T-helper 22 cell (primary cell): ENCODE measurements at places on chromosomes 4 and X.

DNA sequence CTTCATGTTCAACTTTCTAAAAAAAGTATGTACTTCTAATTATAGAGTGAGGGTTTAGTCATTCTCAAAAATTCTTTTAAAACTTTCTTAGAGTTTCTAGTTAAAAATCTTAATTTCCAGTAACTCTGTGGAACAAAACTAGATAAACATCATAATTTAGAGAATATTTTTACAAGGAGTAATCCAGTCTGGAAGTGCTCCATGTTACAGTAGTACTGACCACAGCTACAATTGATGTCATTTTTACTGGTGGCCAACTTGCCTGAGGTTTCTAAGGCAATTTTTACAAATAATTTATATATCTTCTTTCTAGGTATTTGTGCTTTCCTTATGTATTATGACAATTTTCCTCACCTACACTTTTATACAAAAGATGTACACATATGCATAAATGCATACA lies 490.4 kb downstream of the CENPC start:
- no peak for DNase-seq

DNA sequence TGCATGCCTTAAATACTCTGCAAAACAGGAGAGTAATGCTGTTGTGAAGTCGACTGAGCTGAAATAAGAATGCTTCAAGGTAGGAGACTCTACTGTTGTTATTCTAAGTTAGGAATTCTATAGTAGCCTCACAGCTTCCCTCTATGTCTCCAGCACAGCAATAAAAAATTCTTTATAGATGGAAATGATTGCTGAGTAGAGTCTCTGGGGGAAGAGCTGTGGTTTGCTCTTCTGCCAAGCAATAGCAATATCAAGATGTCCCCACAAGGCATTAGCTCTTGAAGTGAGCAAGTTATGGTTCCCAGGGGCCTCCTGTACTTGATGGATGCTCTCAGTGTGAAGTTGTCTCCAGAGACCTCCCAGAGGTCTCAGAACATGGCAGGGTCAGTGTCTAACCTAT lies 880.6 kb upstream of the FRG1 start:
- no peak for DNase-seq

DNA sequence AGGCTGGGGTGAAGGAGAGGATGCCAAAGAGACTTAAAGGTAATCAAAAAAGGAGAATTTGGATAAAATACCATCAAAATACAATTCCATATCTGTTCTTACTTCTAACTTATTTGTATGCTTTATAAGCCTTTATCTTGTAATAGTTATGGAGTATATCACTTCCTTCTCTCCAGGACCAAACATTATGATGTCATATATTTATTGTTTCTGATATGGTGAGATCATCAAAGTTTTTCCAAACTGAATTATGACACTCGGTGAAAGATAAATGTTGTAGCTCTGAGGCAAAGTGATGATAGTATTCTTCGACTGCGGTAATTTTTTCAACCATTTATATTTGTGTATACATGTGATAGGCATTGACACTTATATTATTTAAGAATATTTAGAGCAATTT lies 619.3 kb upstream of the TECRL start:
- DNase-seq: no peak

- DNase-seq: no peak
Observed at GRCh38 chr4:78311306-78311705, 240.3 kb upstream of the ANXA3 start.

GRCh38 chrX:22366166-22366702 lies 93.5 kb downstream of the CBLL2 start:
- DNase-seq: no peak

- no peak for DNase-seq
Observed at GRCh38 chr4:16018061-16018676, 55.2 kb upstream of the FGFBP2 start.

- no peak for DNase-seq
Observed at GRCh38 chr4:118154649-118155048, 120.4 kb downstream of the NDST3 start.

DNA sequence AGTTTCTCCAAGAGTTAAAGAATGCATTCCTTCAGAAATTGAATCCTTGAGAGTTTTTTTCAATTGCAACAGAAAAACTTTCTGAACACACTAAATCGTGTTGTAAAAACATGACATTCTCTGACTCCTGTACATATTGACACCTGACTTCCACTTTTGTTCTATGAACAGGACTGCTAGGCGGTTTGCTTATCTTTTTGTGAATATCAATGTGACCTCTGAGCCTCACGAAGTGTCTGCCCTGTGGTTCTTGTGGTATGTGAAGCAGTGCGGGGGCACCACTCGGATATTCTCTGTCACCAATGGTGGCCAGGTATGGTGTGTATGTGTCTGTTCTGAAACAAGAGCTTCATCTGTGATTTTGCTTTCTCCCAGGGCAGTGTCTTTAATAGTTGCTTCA lies 71.9 kb downstream of the MAOA start:
- no peak for DNase-seq

DNA sequence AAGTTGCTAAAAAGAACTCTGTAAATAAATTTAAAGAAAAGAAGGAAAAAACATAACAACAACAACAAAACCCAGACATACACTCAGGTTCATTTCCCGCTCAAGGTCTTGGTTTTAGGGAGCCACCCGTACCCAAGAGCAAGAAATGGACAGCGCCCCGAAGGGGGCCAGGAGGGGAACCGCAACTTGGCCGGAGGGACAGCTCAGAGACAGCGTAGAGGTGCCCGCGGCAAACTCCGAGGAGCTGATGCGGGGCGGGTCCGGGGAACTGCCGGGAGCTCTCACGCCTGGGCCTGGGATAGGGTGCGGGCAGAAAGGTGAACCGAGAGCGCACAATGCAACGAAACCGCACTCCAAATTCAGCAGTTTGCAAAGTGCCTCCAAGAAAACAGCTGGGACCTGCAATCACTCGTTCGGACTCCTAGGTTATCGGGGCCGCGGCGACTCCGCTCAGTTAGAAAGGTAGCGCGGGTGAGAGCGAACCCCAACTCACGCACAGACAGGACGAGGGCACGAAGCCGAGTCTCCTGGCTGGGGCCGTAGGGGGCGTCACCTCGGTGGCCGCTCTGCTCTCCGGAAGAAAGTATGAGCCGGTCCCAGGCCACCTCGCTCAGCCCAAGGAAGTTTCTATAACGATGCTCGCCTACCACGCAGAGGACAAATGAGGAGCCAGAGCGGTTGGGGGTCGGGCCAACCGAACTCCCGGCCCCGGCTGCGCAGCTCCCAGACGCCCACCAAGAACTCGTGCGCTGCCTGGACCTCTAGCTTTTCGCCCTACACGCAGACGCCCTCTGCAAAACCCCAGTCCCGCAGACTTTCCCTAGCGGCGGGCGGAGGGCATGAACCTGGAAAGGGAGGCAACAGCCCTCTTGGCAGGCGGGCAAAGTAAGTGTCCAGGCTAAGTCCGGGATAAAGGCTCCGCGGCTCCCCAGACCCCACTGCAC lies 1.4 kb downstream of the NDNF start:
- DNase-seq: no peak

DNA sequence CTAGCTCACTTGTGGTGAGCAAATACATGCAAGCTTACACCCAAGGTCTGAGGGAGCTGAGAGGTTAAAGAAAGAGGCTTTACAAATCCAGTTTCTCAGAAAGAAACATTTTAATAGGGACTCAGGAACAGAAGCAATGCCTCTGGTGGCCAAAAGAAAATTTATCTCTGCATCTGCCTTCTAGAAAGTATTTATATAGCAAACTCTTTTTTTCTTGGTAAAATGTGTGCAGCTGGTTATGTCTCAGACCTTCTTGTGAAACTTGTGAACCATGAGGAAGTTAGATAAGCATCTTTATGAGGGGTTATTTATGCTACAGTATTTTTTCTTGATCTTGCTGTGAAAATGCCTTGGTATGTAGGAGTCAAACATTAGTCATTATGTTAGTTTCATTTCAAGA lies 48.5 kb upstream of the CYSLTR1 start:
- no peak for DNase-seq

DNA sequence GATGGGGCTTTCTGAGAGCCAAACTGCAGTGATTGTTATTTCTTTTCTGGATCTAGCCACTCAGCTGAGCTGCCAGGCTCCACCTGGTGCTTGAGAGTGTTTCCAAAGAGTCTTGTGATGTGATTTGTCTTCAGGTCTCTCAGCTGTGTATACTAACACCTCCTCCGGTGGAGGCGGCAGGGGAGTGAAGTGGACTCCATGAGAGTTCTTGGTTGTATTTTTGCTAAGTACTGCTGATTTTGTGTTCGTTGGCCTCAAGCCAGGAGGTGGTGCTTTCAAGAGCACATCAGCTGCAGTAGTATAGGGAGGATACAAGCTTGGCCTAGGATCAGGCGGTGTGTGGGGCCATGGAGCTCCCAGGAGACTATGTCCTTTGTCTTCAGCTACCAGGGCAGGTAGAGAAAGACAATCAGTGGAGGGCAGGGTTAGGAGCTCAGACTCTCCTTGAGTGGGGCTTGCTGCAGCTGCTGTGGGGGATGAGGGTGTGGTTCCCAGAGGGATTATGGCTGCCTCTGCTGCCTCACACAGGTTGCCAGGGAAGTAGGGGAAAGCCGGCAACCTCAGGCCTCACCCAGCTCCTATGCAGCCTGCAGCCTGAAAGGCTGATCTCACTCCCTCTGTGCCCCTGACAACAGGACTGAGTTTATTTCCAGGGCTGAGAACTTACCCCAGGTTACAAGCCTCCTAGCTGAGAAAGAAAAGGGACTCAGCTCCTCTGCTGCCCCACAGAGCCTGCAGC lies 62.4 kb downstream of the NPFFR2 start:
- DNase-seq: no peak

- DNase-seq: no peak
Observed at GRCh38 chrX:118502161-118502789, 6.7 kb downstream of the DOCK11 start.

DNA sequence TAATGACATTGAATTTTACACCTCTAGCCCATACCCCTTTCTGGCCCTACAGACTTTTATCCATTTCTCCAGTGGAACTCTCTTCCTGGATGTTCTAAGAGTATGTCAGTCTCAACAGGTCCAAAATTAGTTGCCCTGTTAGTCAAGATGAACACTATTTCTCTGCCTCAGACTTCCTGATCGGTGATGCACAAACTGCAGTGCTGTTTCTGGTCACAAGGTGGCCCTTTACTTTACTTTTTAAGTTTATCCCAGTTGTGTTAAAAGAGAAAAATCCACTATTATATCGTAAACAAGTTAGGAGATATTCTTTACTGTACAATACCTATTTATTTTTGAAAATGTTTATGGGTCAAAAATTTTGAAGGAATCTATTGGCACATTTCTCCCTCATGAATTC lies 13.1 kb downstream of the TCEAL7 start:
- DNase-seq: no peak

GRCh38 chrX:55008571-55009358 lies 8.6 kb downstream of the APEX2 start:
- DNase-seq: no peak

DNA sequence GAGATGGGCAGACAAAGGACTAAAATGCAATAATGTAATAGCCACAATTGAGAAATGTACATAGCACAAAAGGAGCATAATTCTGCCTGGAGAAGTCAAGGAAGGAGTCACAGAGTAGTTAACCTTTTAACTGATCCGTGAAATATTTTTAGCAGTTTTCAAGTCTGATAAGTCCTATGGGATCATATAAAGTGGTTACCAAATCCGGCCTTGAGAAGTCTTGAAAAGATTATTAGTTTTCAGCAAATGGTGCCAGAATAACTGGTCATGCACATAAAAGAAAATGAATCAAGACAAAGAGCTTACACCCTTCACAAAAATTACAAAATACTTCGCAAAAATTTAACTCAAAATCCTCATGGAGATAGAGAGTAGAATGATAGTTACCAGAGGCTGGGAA lies 788.7 kb upstream of the AMOT start:
- no peak for DNase-seq

GRCh38 chr4:178080312-178080711 lies 638.1 kb upstream of the AGA start:
- DNase-seq: no peak

- no peak for DNase-seq
Observed at GRCh38 chrX:8204943-8205342, 33.9 kb upstream of the VCX2 start.

DNA sequence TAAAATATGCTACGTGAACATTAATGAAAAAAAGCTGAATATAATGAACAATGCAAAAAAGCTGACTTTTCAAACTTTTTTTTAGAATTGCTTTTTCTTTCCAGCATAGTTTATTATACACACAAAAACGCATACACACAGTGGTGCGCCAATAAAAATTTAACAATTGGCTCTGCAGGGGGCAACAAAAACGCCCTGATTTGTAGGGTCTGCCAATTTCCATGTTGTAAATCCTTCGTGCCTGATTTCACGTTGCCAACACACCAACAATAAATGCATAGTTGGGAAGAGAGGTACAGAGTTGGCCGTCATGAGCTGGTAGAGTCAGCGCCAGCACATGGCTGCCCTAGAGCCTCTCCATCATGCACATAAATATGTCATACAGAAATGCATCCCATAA lies 333.1 kb downstream of the MAPK10 start:
- DNase-seq: no peak

- no peak for DNase-seq
Observed at GRCh38 chrX:38890326-38890725, 89.1 kb downstream of the MID1IP1 start.

DNA sequence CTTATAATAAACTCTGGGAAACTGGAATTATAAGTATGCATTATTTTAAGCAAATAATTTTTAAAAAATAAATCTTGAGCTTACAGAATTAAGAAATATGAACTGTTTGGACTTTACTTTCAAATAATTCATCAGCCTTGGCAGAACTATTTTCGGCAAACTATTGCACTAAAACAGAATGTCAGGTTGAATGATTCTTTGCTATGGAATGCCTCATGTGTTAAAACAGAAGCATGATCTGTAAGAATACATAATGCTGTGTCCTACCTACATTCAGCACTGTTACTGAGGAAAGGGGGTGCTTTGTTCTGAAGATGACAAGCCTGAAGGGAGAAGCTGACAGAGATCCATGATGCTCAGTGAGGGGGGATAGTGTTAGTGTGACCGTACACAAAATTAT lies 55.6 kb upstream of the EXOC1L start:
- DNase-seq: no peak

DNA sequence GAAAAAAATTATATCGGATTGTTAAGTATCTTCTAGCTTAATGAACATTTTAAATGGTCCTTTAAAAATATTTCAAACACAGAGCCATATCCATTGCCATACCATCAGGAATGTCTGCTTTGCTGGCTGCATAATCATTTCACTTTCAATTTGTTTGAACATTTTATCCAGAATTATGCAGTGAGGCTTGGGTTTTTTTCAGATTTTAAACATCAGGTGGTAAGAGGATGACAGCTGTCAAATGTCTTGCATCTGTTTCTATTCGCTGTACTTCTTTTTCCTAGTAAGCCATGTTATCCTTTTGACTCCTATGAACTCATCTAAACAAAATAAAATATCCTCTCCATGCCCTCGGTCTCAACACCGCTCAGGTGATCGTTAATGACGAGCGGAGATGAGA lies 802 bp downstream of the RFC1 start:
- no peak for DNase-seq

- no peak for DNase-seq
Observed at GRCh38 chr4:52614241-52614640, 44.9 kb downstream of the USP46 start.

GRCh38 chrX:42149281-42149680 lies 225.9 kb upstream of the CASK start:
- DNase-seq: no peak

- DNase-seq: no peak
Observed at GRCh38 chr4:102759831-102760644, 730 bp downstream of the MANBA start.

- no peak for DNase-seq
Observed at GRCh38 chr4:161133586-161134276, 1030.1 kb downstream of the FSTL5 start.
